ENCODE measurements at places on chromosomes 7 and 10.

- peak; percentile 71 for DNase-seq
Measured at GRCh38 chr10:62433181-62433692, 59.1 kb downstream of the ZNF365 start.

DNA sequence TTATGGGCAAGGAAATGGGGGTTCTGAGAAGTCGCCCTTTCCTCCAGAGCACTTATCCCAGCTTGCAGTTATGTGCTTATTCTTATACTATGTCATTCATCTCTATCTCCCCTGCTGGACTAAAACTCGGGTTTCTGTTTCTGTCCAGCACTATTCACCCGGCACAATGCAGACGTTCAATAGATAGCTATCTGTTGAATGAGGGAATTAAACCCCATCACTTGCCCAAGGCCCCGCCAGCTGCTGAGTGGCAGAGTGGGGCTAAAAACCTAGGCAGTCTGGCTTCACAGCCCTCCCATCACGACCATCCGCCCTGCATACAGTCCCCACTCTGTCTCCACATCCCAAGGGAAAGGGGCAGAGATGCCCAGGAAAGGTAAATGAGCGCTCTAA is 5.4 kb downstream of the SLIT1 start:
- DNase-seq, result no peak

- DNase-seq, result no peak
Measured at GRCh38 chr7:41730161-41730560, 27.3 kb upstream of the INHBA start.

DNA sequence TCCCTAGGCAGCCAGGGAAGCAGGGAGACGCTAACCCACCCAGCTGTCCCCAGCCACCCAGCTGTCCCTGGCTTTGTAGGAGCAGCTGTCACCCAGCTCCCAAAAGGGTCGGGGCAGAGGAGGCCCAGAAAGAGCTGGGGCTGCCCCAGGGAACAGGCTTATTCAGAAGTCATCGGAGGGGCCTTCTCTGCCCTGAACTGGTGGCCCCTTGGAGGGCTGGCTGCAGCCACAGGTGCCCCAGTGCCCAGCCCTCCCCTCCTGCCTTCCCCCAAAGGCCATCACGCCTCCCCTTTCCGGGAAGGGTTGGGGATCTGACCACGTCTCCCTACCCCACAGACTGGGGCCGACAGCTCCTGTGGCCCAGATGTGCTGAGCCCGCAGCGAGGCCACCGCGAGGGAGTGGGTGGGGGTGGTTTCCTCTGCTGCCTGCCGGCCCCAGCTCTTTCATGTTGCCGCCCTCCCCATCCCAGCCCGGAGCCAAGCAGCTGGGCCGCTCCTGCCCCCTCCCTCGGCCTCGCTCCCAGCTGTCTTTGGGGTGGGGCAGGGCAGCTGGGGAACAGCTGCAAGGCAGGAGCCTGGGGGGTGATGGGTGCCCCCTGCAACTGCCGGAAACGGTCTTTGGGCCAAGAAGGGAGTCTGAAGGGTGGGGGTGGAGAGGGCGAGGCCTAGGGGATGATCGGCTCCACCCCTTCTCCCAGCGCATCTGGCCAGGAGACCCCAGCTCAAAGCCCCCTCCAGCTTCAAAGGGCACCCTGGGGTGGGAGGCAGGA is 16.8 kb downstream of the TRIM8 start:
- peak; percentile 79 for DNase-seq

- no peak for DNase-seq
Measured at GRCh38 chr7:80357530-80357929, 154.3 kb downstream of the GNAT3 start.

- DNase-seq, result no peak
Measured at GRCh38 chr7:45151967-45152366, 5.6 kb upstream of the RAMP3 start.

DNA sequence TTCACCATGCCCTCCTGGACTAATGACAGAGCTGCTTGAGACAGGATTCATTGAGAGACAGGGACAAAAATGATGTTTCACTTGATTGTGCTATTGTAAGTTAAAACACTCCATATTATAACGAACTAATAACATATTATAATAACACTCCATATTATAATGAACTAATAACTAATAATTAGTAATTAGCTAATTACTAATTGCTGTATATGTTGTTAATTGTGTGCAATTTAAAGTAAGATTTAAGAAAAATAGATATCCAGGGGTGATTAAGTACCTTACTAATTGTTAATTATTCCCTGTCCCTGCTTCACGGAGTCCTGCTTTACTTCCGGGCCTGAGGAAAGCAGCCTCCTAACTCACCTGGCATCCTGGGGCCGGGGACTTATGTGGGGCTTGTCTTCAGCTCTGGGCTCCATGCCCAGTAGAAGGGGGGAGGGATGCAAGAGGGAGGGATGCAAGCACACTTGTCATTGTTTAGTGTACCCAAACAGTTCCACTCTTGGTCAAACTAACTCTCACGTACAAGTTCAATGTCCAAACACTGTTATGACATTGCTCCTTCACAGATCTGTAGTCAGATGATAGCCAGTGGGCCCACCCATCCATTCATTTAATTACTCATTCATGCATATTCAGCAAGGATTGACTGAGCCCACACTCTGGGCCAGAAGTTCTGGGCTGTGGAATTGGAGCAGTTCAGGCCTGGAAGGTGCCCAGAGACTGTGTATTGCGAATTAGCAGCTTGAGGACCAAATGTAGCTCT is 53.8 kb downstream of the COL13A1 start:
- DNase-seq, result no peak

DNA sequence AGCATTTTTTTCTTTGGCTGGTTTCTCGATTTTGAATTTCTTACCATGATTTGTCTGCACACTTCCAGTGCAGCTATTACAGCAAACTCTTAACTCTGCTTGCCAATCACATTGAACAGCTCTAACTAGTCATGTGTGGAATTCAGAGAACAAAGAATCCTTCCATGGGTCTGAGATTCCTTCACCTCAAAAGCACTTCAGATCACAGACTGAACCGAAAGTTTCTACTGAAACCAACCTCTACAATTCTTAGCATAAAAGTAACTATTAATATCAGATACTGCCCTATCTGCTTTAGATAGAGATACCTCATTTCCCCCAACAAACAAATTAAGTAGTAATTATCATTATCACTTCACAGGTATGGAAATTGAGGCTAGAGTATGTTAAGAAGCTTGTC is 56.5 kb upstream of the SP4 start:
- DNase-seq, result no peak

- DNase-seq, result no peak
Measured at GRCh38 chr7:66643395-66643794, 14.7 kb downstream of the KCTD7 start.

GRCh38 chr7:12350971-12351370 is 52.7 kb downstream of the VWDE start:
- DNase-seq, result no peak

DNA sequence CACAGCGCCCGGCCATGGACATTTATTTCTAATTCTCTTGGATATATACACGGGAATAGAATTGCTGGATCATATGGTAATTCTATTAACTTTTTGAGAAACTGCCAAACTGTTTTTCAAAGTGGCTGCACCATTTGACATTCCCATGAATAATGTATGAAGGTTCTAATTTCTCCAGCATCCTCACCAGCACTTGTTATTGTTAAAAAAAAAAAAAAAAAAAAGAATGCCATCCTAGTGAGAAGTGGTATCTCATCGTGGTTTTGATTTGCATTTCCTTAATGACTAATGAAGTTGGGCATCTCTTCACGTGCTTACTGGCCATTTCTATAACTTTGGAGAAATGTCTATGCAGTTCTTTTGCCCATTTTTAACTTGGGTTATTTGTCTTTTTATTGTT is 13.5 kb downstream of the CNNM2 start:
- DNase-seq, result no peak

GRCh38 chr7:101200862-101201599 is at the start of gene MOGAT3:
TSS of gene MOGAT3 (minus strand) at chr7:101201036. CDS start at chr7:101200854, 182 bp downstream.
- no peak for DNase-seq

GRCh38 chr10:124921261-124921660 is 20.7 kb upstream of the ZRANB1 start:
- no peak for DNase-seq

- DNase-seq, result no peak
Measured at GRCh38 chr10:79132681-79133381, 64.1 kb downstream of the ZMIZ1 start.

DNA sequence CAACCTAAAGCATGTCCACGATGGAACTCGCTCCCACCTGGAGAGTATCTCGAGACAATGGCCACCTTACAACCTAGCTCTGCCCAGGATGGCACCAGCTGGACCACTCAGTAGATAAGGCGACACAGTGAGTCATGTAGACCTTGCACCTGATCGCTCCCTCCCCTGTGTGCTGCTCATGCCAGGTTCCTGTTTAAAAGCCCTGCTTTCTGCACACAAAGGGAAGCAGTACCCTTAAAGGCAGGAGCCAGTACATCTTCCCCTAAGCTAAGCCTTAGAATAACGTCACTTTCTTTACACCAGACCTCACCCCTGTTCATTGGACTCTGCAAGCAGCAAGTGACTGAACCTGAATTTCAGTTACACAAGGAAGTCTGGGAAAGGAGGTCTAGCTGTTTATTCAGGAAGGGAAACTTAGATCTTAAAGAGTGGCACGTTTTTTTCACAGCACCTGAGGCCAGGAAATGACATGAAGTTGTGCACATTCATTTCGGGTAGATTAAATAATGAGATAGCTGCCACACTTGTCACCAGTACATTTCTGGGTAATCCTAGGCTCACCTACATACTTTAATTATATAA is 117.9 kb downstream of the MTPAP start:
- DNase-seq, result no peak

DNA sequence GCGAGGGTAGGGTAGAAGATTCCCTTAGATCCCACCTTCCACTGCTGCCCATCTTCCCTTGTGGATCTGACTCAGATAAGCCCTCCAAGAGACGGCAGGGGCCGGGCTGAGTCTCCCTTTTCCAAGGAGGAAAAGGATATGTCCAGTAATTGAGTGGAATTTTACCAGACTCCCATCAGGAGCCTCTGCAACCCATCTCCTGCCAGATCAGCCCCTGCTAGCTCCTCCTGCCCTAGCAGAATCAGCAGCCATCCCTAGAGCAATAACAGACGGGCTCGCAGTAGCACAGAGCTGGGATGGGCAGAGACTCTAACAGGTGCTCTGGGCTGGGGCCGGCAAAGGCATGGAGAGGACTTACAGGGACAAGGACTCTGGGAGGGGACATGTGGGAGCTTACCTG is 73.5 kb downstream of the C10orf105 start:
- no peak for DNase-seq

DNA sequence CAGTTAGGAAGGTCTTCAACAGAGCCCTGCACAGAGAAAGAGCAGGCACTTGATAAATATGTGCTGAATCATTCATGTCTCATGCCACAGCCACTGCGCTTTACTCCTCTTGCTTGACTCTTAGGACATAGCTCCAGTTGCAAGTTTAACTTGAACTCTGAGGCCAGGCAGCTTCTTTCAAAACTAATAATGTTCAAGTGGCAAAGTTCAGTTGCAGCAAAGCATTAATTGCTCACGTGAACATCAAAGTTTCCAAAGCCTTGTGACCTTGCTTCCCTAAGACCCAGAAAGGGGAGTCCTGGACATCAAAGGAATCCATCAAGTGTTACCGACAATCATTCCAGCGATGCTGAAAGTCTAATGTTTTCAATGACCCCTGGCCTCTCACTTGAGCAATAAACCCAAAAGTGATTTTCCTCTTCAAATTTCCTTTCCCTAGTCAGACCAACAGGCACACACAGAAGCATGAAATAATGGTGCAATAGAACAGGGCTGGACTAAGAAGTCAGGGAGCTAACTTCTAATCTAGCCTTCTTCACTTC is 21.8 kb upstream of the TECTB start:
- DNase-seq, result peak; percentile 40

DNA sequence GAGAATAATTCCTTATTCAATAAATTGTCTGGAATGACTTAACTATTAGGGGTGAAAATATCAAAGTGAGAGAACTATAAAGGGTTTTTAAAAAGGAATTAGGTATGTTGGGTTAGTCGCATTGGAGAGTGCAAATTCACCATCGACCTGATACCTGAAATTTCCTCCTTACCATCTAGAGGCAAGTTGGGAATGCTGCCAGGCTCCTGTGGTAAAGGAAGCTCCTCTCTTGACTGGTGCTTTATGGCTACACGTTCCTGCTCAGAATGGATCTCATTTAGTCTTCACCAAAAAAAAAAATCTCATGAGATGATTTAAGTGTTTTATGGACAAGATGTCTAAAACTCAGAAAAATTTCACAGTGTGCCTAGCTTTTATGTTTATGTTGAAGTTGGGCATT is 129.8 kb downstream of the EGFR start:
- DNase-seq, result no peak

- no peak for DNase-seq
Measured at GRCh38 chr7:50531401-50531911, 33.7 kb downstream of the DDC start.

Measured in AG08396 (cell line).